Upper lobe of left lung (tissue), 6 donors: ENCODE measurements at places on chromosomes 6 and 20. TPM values are rescaled to one million over a fixed set of nuclear protein-coding genes. Genes with fewer than 3 reads are reported as not detected.
A peak's percentile ranks its signal among the peaks of the same experiment; 100 is the strongest.

DNA sequence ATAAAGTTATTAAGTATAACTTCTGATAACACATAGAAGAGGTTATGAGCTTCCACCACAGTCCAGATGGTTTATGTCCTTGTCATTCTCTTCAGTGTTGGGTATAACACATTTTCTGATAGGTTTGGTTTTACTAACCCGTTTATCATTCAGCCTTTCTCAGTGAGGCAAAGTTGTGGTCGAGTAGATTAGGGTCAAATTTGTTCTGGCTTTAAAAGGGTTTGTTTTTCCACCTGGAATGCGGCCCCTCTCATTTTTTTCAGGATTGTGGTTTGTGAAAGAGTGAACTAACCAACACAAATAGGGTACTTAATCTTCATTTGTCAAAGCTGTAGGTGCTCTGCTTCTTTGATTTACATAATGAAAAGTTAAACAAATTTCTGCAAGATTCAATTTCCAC, 204.2 kb upstream of the ASCC3 start:
- DNase-seq = no peak
- no peaks in the 10 kb centered on the region for H3K27me3 ChIP-seq
- H3K4me1 ChIP-seq = no peaks in the 10 kb centered on the region
- no peaks in the 10 kb centered on the region for H3K36me3 ChIP-seq

GRCh38 chr20:20816969-20817755, 104.7 kb upstream of the RALGAPA2 start:
- H3K27me3 ChIP-seq = no peaks in the 10 kb centered on the region
- H3K27ac ChIP-seq = no peak overlapping the region
- H3K4me3 ChIP-seq = no peak overlapping the region
- H3K4me1 ChIP-seq = no peaks in the 10 kb centered on the region

- H3K27ac ChIP-seq = peak overlapping the region; percentile 86
- DNase-seq = no peak
- no peaks in the 10 kb centered on the region for H3K36me3 ChIP-seq
- H3K4me1 ChIP-seq = peaks cover 26% of the 10 kb centered on the region
- no peaks in the 10 kb centered on the region for H3K27me3 ChIP-seq
Observed at GRCh38 chr6:53335224-53335994, 13.3 kb downstream of the ELOVL5 start.

DNA sequence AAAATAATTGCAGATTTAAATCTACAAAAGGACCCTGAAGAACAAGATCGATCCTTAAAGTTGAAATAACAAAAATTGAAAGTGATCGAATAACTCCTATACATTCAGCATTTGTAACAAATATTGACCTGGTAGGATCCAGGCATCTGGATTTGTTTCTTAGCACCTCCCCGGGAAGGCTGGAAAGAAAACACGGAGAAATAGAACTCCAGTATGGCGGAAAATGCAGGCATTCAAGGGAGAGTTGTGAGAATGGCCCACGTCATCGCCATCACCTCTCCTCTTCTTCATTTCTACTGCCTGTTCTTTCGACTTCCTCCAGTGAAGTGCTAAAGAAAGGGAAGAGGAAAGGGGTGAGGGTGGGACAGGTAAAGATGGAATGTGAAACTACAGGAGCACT, 242.3 kb upstream of the TFAP2D start:
- no peaks in the 10 kb centered on the region for H3K27me3 ChIP-seq
- DNase-seq = no peak
- H3K27ac ChIP-seq = no peak overlapping the region
- H3K4me3 ChIP-seq = no peak overlapping the region
- H3K36me3 ChIP-seq = no peaks in the 10 kb centered on the region

DNA sequence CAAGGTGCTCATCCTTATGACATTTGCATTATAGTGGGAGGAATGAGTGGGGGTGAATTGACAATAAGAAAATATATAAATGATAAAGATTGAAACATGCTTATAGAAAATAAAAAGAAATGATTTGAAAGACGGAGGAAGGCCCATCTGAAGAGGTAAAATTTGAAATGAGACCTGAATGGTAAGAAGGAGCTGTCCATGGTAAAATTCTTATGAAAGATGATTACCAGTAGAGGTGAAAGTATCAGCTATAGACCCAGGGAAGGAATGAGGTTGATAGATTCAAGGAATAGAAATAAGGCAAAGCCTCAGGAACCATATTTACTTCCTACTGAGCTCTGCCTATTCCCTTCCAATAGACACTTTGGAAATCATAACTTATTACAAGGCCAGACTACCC, 149.7 kb downstream of the HTR1B start:
- no peaks in the 10 kb centered on the region for H3K27me3 ChIP-seq
- no peak overlapping the region for H3K4me3 ChIP-seq
- H3K36me3 ChIP-seq = no peaks in the 10 kb centered on the region
- H3K27ac ChIP-seq = no peak overlapping the region

DNA sequence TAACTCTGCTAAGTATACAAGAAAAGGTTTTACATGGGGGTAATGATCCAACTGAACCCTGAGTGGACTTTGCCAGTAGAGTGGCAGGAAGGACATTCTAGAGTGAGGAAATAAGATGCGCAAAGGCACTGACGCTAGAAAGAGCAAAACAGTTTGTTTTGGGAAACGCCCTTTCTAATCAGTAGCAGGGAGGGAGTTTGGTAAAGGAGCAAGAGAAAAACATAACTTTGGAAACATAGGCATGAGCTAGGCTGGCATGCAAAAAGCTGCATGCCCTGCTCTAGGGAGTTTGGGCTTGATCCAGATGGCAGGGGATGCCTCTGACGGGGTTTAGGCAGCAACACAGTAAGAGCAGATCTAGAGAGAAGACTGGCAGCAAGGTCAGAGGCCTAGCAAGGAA, 135.2 kb downstream of the DST start:
- H3K36me3 ChIP-seq = peaks cover 46% of the 10 kb centered on the region
- no peak overlapping the region for H3K4me3 ChIP-seq
- H3K27me3 ChIP-seq = no peaks in the 10 kb centered on the region
- peak overlapping the region; percentile 63 for H3K27ac ChIP-seq

GRCh38 chr20:53872081-53872541, 198.3 kb downstream of the BCAS1 start:
- no peaks in the 10 kb centered on the region for H3K27me3 ChIP-seq
- H3K4me3 ChIP-seq = no peak overlapping the region
- H3K36me3 ChIP-seq = no peaks in the 10 kb centered on the region
- no peak overlapping the region for H3K27ac ChIP-seq
- DNase-seq = no peak

The ZHX3 gene
- 41.9 TPM for total RNA-seq

- H3K36me3 ChIP-seq = no peaks in the 10 kb centered on the region
- no peak overlapping the region for H3K4me3 ChIP-seq
- no peaks in the 10 kb centered on the region for H3K27me3 ChIP-seq
- H3K4me1 ChIP-seq = peaks cover 57% of the 10 kb centered on the region
Observed at GRCh38 chr6:148364056-148364824, 21.6 kb downstream of the SASH1 start.

DNA sequence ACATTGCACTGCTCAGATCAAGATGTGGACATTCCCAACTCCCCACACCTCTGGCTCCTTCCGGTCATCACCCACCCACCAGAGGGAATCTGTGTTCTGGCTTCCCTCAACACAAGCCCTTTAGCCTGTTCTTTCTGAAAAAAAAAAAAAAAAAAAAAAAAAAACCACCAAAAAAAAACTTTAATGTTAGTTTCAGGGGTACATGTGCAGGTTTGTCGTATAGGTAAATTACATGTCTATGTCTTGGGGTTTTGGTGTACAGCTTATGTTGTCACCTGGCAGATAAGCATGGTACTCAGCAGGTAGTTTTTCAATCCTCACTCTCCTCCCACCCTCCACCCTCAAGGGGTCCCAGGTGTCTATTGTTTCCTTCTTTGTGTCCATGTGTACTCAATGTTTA, 135.8 kb upstream of the FOXA2 start:
- peaks cover 33% of the 10 kb centered on the region for H3K4me1 ChIP-seq
- no peak for DNase-seq
- H3K36me3 ChIP-seq = no peaks in the 10 kb centered on the region
- H3K27ac ChIP-seq = peak overlapping the region; percentile 19
- no peak overlapping the region for H3K4me3 ChIP-seq

DNA sequence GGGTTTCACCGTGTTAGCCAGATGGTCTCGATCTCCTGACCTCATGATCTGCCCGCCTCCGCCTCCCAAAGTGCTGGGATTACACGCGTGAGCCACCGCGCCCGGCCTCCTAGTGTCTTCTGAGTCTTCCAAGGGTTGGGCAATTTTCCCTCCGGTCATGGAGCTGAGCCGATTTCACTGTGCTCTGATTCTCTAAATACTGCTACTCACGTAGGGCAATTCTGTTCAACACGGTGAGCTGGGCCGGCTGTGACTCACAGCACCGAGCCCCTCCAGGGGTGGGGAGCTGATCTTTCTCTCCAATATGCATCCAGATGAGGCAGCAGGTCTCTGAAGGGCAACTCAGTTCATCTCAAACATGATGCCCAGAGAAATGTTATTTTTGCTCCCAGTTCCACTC, 71.6 kb upstream of the CD93 start:
- no peak for DNase-seq
- no peaks in the 10 kb centered on the region for H3K36me3 ChIP-seq
- peaks cover 71% of the 10 kb centered on the region for H3K4me1 ChIP-seq
- H3K27ac ChIP-seq = peak overlapping the region; percentile 41
